Activated naive CD8-positive, alpha-beta T cell treated with anti-CD3 and anti-CD28 coated beads, Interleukin-2, amount 50 U/mL, for 24 hours (primary cell): ENCODE measurements at places on chromosomes 16 and 17.

DNA sequence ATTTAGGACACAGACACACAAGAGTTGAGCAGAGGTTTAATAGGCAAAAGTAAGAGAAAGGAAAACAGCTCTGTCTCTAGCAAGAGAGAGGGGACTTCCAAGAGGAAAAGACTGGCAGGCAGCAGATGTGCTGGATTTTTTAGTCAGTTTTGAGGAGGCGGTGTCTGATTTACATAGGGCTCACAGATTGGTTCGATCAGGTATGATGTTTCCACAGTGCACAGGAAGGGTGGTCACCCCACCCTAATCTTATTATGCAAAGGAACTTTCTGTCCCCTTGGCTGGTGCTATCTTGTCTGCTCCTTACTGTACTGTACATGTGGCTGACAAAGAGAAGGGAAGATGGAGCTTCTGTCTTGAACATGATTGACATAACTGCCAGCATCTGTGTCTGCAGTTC, 25.3 kb downstream of the BFAR start:
- peaks cover 40% of the 10 kb centered on the region for H3K36me3 ChIP-seq
- no peaks in the 10 kb centered on the region for H3K27me3 ChIP-seq
- peak overlapping the region; percentile 25 for H3K27ac ChIP-seq
- DNase-seq: no peak
- peaks cover 6% of the 10 kb centered on the region for H3K4me1 ChIP-seq

DNA sequence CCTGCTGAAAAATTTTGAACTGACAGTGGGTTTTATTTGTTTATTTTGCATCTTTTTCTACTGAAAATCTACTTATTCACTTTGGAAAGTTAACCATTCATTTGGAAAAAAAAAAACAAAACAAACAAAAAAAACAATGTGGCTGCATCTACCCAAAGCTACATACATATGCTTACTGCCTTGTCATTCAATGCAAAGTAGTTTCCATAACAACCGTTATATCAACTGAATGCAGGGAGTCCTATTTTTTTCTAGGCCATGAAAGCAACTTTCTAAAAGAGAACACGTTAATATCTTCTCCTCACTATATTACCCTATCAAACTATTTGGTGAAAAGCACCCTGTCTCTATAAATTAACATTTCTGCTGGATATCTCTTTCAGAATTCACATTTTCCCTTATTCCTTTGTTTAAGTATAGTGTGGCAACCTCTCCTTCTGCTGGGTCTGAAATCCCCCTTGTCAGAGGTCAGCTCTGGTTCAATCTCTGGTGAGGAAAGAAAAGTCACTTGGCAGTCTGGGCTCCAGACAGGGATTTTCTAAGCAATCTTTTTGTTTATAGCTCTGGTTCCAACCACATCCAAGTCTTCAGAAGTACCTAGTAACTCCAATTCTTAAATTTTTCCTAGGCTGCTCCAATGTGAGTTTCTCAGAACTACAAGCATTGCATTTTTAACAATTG, 528.4 kb upstream of the TOM1L1 start:
- H3K36me3 ChIP-seq: no peaks in the 10 kb centered on the region
- H3K27ac ChIP-seq: no peak overlapping the region
- no peaks in the 10 kb centered on the region for H3K27me3 ChIP-seq
- DNase-seq: no peak
- no peak overlapping the region for H3K4me3 ChIP-seq
- no peaks in the 10 kb centered on the region for H3K4me1 ChIP-seq

GRCh38 chr16:79212114-79212791, 388.3 kb downstream of the MAF start:
- no peaks in the 10 kb centered on the region for H3K36me3 ChIP-seq
- H3K4me1 ChIP-seq: peaks cover under 1% of the 10 kb centered on the region
- no peak overlapping the region for H3K27ac ChIP-seq
- H3K27me3 ChIP-seq: no peaks in the 10 kb centered on the region
- H3K4me3 ChIP-seq: no peak overlapping the region

DNA sequence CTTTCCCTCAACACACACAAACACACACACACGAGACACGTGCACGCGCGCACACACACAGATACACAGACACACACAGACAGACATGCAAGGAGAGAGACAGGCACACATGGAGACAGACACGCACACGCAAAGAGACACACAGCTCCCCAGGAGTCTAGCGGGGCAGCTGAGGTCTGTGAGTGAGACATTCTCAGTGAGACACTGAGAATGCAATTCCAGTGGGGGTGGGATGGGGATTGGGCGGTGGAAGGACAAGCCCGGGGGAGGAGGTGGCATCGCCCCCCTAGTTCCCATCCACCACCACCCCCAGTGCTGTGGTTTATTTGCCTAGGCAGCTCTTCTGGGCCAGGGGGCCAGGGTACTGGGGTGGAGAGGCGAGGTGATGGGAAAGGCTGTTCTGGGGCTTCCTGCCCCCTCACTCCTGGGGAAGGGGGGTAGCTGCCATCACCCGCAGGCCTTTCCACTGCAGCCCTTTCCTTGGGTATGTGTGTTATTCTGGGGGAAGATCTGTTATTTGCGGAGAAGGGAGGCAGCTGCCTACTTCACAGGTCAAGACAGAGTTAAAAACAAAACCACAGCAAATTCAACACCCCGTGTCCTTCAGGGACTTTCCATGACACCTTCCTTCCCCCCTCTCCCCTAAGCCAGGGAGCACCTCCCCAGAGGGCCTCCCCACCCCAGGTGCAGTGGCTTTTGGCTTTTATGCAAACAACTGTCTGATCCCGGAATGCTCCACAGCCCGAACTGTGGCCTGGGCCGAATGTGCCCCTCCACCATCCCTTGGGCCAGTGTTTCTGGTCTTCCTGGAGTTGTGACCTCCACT, 18.0 kb downstream of the GRB7 start:
- peak overlapping the region; percentile 97 for H3K27ac ChIP-seq
- peak; percentile 67 for DNase-seq
- peak overlapping the region; percentile 67 for H3K4me3 ChIP-seq
- H3K27me3 ChIP-seq: no peaks in the 10 kb centered on the region
- peaks cover 85% of the 10 kb centered on the region for H3K4me1 ChIP-seq

GRCh38 chr17:60280673-60281072, 111.3 kb downstream of the USP32 start:
- H3K4me1 ChIP-seq: peaks cover 2% of the 10 kb centered on the region
- H3K27ac ChIP-seq: no peak overlapping the region
- H3K4me3 ChIP-seq: no peak overlapping the region
- no peak for DNase-seq
- H3K36me3 ChIP-seq: peaks cover 4% of the 10 kb centered on the region

DNA sequence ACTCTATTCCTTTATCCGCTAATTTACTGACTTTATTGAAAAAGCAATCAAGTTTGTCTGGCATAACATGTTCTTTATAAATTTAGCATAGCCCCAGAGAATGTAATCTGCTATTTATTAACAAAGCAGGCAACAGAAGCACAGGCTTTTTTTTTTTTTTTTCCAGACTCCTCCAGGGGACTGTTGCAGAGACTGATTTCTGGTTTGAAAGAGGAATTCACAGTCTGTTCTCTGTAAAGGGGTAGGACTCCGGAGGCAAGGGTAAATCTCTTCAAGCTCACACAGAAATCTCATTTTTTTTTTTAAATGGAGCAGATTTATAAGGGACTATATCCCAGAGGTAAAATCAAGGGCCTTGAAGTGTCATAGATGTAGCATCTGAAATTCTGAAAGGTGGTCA, 1386.5 kb upstream of the CDH8 start:
- H3K4me3 ChIP-seq: no peak overlapping the region
- H3K36me3 ChIP-seq: no peaks in the 10 kb centered on the region
- H3K27ac ChIP-seq: no peak overlapping the region

DNA sequence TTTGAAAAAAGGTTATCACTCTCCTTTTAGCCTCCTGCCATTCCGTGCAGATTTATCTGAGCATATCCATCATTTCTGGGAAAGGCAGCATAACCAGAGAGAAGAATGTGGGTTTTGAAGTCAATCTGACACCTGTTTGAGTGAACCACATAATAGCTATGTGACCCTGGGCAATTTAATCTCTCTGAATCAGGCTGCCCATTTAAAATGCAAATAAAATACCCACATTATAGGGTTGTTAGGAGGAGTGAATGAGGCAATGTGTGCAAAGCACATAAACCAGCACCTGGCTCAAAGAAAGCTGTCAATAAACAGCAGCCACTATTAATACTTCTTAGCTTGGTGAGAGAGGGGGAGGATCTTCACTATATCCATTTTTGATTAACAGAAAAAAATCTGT, 88.0 kb downstream of the CACNG1 start:
- peaks cover 26% of the 10 kb centered on the region for H3K36me3 ChIP-seq
- no peak for DNase-seq
- H3K4me1 ChIP-seq: no peaks in the 10 kb centered on the region
- H3K27me3 ChIP-seq: no peaks in the 10 kb centered on the region
- no peak overlapping the region for H3K27ac ChIP-seq

DNA sequence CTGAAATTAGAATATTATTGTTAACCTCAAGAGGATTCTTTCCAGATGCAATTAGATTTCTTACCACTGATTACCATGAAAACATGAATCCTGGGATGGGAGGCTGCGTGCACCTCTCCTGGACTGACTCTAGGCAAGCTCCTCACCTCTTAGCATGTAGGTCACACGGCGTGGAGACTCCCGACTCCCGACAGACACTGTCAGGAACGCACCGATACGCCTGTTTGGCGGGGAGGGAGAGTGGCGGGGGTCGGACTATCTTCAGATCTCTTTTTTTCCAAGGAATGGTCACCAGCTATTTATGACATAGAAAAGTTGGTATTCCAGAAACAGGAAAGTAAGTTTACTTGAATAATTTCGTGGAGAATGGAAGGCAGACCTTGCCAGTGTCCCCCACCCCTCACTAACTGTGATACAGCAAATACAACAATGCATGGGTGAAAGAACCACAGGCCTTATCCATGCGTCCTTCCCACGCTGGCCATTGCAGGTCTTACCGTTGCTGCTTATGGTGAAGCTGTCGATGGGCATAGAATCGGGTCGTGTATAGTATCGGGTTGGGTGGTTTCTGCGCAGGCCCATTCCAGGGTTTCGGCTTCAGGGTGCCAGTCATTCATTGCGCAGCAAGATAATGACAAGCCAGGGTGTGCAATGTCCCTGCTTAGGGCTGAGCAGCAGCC, 62.6 kb upstream of the ENDOV start:
- H3K27me3 ChIP-seq: no peaks in the 10 kb centered on the region
- no peak overlapping the region for H3K4me3 ChIP-seq
- H3K27ac ChIP-seq: peak overlapping the region; percentile 22

DNA sequence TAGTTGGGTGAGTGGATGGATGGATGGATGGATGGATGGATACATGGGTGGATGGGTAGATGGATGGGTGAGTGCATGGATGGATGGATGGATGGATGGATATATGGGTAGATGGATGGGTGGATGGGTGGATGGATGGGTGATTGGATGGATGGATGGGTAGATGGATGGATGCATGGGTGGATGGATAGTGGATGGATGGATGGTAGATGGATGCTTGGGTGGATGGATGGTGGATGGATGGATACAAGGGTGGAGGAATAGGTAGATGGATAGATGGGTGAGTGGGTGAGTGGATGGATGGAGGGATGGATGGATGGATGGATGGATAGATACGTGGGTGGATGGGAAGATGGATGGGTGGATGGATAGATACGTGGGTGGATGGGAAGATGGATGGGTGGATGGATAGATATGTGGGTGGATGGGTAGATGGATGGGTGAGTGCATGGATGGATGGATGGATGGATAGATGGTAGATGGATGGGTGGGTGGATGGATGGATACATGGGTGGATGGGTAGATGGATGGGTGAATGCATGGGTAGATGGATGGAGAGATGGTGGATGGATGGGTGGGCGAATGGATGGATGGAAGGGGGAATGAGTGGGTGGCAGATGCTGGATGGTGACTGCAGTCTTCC, 19.0 kb downstream of the ZNF469 start:
- DNase-seq: no peak
- no peaks in the 10 kb centered on the region for H3K36me3 ChIP-seq
- H3K27me3 ChIP-seq: peaks cover 3% of the 10 kb centered on the region

DNA sequence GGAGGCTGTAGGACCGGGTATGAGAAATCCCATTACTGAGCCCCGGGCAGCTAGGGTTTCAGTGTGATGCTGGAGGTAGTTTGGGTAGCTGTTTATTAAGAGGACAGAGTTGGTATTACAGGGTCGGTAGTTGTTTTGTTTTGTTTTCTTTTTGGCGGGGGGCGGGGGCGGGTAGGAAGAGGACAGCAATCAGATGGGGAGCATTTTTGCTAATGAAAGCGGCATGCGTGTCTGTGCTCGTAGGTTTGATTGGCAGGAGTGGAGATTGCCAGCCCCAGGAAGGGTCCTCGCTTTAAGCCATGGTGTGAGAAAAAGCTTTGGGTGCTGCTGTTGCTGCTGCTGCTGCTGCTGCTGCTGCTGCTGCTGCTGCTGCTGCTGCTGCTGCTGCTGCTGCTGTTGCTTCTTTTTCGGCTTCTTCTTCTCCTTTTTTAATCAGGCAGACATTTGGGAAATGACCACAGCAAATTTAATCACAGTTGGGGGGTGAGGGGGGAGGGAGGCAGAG, 498.5 kb upstream of the ZFHX3 start:
- peaks cover 57% of the 10 kb centered on the region for H3K27me3 ChIP-seq
- H3K36me3 ChIP-seq: no peaks in the 10 kb centered on the region
- H3K4me3 ChIP-seq: no peak overlapping the region
- no peak overlapping the region for H3K27ac ChIP-seq
- no peak for DNase-seq
- no peaks in the 10 kb centered on the region for H3K4me1 ChIP-seq
